Activated CD4-positive, alpha-beta T cell treated with anti-CD3 and anti-CD28 coated beads, Interleukin-2, amount 10 ng/mL, durations not matched to agents 24 days and 14 days (primary cell): ENCODE measurements at places on chromosomes 5 and 9. TPM values are rescaled to one million over a fixed set of nuclear protein-coding genes. Genes with fewer than 3 reads are reported as not detected.

Gene PCDHB15
- total RNA-seq, result not detected in 2 replicates

Gene LIX1
- total RNA-seq, result not detected in 2 replicates

Gene ISCA1
- 29.4 and 30.1 TPM in 2 replicates for total RNA-seq

Gene ZNF483
- 1.8 and 2.2 TPM in 2 replicates for total RNA-seq

Gene TSTD2
- 17.1 and 17.7 TPM in 2 replicates for total RNA-seq

Gene FOXI1
- total RNA-seq, result 0.09 TPM in 1 of 2 replicates, not detected in the other

Gene NUTM2G
- total RNA-seq, result not detected in 2 replicates

GRCh38 chr5:329121-329735 is 7.7 kb downstream of the AHRR start:
- no peak overlapping the region for H3K4me3 ChIP-seq
- DNase-seq, result no peak
- H3K27me3 ChIP-seq, result no peaks in the 10 kb centered on the region
- peaks cover 28% of the 10 kb centered on the region for H3K4me1 ChIP-seq
- peaks cover 17% of the 10 kb centered on the region for H3K36me3 ChIP-seq

GRCh38 chr5:148999741-149000140 is 63.1 kb downstream of the SH3TC2 start:
- H3K27me3 ChIP-seq, result peaks cover 32% of the 10 kb centered on the region
- H3K27ac ChIP-seq, result no peak overlapping the region
- no peak overlapping the region for H3K4me3 ChIP-seq
- H3K36me3 ChIP-seq, result no peaks in the 10 kb centered on the region

- H3K27ac ChIP-seq, result no peak overlapping the region
- H3K27me3 ChIP-seq, result no peaks in the 10 kb centered on the region
- no peaks in the 10 kb centered on the region for H3K4me1 ChIP-seq
- DNase-seq, result no peak
- H3K4me3 ChIP-seq, result no peak overlapping the region
- no peaks in the 10 kb centered on the region for H3K36me3 ChIP-seq
These were observed 89.7 kb downstream of the DAP start for GRCh38 chr5:10671041-10672008.

- no peaks in the 10 kb centered on the region for H3K27me3 ChIP-seq
- H3K36me3 ChIP-seq, result no peaks in the 10 kb centered on the region
- H3K4me1 ChIP-seq, result no peaks in the 10 kb centered on the region
- H3K4me3 ChIP-seq, result no peak overlapping the region
- no peak for DNase-seq
These were observed 40.7 kb upstream of the ZNF300 start for GRCh38 chr5:150945486-150945885.

DNA sequence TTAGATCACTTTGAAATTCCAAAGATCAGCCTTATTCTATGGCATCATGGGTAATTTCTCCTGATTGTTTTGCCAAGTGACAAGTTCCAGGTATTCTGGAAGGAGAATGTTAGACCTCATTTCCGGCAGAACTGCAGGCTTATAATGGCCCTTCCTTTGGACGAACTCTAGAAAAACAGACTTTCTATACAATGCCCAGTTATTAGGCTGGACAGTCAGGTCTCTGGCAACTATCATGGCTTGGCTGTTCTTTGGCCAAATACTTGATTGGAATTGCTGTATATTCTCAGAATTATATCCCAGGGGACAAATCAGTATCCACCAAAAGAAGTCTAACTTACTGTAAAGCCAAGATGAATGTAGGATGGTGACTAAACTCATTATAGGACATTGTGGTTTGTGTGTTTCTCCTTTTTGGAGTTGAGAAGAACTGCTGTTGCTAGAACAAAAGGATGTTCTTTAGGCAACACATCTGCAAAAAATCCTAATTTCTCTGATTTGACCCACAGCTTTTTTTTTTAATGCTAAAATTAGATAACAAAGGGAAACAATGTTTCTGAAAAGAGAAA is 69.0 kb downstream of the ADAMTSL1 start:
- no peak for DNase-seq
- no peak overlapping the region for H3K27ac ChIP-seq
- no peaks in the 10 kb centered on the region for H3K36me3 ChIP-seq
- no peak overlapping the region for H3K4me3 ChIP-seq
- H3K27me3 ChIP-seq, result no peaks in the 10 kb centered on the region
- H3K4me1 ChIP-seq, result no peaks in the 10 kb centered on the region

DNA sequence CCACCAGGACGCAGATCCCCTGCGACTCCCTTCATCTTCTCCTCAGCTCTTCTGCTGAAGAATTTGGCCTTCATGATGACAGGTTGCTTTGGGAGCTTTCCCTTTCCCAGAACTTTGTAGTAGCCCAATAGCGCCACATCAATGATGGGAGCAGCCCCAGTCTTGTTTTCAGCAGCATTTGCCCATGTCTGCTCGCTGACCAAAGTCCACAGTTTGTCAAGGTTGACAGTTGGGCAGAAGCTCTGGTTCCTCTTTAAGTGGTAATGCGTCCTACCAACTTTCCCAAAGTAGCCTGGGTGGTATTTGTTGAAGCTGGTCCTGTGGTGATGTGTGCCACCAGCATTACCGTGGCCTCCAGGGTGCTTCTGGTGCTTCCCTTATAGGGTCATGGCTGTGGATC is 62.2 kb downstream of the GCNT4 start:
- H3K36me3 ChIP-seq, result no peaks in the 10 kb centered on the region
- H3K4me3 ChIP-seq, result no peak overlapping the region
- H3K4me1 ChIP-seq, result no peaks in the 10 kb centered on the region
- H3K27me3 ChIP-seq, result peaks cover 4% of the 10 kb centered on the region
- no peak overlapping the region for H3K27ac ChIP-seq

- peaks cover 41% of the 10 kb centered on the region for H3K27me3 ChIP-seq
- H3K4me3 ChIP-seq, result no peak overlapping the region
- no peaks in the 10 kb centered on the region for H3K36me3 ChIP-seq
- no peak for DNase-seq
- H3K27ac ChIP-seq, result no peak overlapping the region
These were observed 69.5 kb downstream of the SFXN1 start for GRCh38 chr5:175547842-175548241.

DNA sequence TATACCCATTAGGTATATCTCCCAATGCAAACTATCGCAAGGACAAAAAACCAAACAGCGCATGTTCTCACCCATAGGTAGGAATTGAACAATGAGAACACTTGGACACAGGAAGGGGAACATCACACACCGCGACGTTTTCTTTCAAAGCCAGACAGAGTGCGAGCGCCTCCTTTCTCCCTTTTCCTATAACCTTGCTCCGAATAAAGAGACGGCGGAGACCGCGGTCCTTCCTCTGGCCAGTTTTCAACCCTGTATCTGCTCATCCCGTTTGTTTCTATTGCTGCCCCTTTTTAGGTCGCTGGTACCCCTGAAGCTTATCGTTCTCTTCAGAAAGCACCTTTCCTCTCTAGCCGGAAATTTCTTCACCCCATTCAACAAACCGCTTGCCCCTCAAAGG is 1.3 kb downstream of the LVRN start:
- H3K27me3 ChIP-seq, result peaks cover 70% of the 10 kb centered on the region
- H3K27ac ChIP-seq, result no peak overlapping the region
- no peaks in the 10 kb centered on the region for H3K4me1 ChIP-seq
- H3K36me3 ChIP-seq, result no peaks in the 10 kb centered on the region
- DNase-seq, result no peak

DNA sequence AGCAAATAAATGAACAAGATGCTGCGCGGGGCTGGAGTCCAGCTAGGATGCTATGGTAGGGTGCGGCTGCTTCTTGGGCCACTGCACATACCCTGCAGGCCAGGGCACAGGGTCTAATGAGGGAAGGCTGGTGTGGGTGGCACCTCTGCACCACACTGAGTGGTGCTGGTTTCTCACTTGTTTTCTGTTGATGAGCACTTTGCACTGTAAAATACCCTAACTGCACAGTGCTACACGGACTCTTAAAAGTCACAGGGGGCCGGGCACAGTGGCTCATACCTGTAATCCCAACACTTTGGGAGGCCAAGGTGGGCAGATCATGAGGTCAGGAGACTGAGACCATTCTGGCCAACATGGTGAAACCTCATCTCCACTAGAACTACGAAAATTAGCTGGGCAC is 52.7 kb upstream of the DMRT1 start:
- no peak for DNase-seq
- H3K36me3 ChIP-seq, result no peaks in the 10 kb centered on the region
- no peak overlapping the region for H3K4me3 ChIP-seq
- no peak overlapping the region for H3K27ac ChIP-seq
- no peaks in the 10 kb centered on the region for H3K27me3 ChIP-seq
- H3K4me1 ChIP-seq, result peaks cover 2% of the 10 kb centered on the region

DNA sequence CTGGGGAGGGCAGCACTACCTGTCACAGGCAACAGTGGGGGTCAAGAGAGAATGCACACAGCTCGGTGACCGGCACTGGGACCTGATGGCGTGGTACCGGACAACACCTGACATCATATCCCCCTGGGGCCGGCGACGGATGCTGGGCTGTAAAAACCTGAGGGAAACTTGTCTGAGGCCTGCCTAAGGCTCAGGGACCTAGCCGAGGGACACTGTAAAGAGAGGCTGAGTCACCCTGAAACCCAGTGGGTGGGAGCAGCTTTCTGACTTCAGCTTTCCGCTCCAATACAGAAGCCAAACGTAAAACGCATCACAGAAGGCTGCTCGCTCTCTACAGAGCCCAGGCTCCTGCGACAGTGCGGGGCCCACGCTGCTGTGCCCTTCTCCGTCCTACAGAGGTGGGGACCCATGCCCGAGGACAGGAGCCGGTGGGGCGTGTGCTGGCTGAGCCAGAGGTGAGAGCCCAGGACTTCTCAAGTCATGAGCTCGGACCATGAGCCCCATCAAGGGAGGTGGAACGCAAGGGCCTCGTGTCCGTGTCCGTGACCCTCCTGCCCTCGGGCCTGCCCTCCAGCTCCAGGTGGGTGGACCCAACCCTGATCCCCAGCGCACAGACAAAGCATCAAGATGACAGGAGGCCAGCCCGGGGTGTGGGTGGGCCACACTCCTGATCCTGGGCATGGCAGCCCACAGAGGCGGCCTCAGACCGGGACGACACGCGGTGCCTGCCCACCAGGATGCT is 5.3 kb downstream of the RALGDS start:
- peak overlapping the region; percentile 91 for H3K27ac ChIP-seq
- peak overlapping the region; percentile 73 for H3K4me3 ChIP-seq
- DNase-seq, result peak; percentile 88
- peaks cover 10% of the 10 kb centered on the region for H3K36me3 ChIP-seq
- H3K4me1 ChIP-seq, result peaks cover 48% of the 10 kb centered on the region
- H3K27me3 ChIP-seq, result no peaks in the 10 kb centered on the region

- DNase-seq, result no peak
- no peak overlapping the region for H3K4me3 ChIP-seq
- H3K27me3 ChIP-seq, result no peaks in the 10 kb centered on the region
- peaks cover 43% of the 10 kb centered on the region for H3K36me3 ChIP-seq
- no peak overlapping the region for H3K27ac ChIP-seq
These were observed 17.9 kb downstream of the ITGA1 start for GRCh38 chr5:52805615-52806014.

DNA sequence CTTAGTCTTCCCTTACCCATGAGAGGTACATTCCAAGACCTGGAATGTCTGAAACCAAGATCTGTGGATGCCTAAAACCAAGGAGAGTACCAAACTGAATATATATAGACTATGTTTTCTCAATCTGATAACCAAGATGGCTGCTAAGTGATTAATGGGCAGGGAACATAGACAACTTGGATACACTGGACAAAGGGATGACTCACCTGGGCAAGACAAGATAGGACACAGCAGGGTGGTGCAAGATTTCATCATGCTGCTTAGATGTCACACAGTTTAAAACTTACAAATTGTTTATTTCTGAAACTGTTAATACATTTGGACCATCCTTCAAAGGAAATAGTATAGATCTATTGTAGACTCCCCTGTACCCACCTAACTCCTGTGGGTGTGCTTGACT is 130.9 kb downstream of the HTR1A start:
- no peaks in the 10 kb centered on the region for H3K4me1 ChIP-seq
- H3K4me3 ChIP-seq, result no peak overlapping the region
- no peak overlapping the region for H3K27ac ChIP-seq
- DNase-seq, result no peak
- H3K36me3 ChIP-seq, result no peaks in the 10 kb centered on the region

DNA sequence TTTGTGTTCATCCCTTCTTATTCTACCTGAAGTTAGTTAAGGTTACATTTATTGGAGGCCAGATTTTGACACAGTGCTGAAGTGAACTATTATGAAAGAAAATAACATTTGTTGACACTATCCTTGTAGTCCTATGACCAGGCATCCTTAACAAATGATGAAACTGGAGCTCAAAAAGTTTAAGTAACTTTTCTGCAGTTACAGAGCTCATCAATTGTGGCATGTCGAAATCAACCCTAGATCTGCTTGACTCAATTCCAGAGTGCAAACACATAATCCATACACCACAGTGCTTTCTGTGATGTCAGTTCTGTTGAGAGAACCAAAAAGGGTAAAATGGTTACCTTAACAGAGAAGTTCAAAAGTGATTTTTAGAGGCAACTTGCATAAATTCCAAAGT is 28.6 kb downstream of the KCNN2 start:
- H3K4me3 ChIP-seq, result no peak overlapping the region
- no peaks in the 10 kb centered on the region for H3K4me1 ChIP-seq
- no peaks in the 10 kb centered on the region for H3K27me3 ChIP-seq
- no peaks in the 10 kb centered on the region for H3K36me3 ChIP-seq
- DNase-seq, result no peak
